ENCODE measurements at places on chromosomes 5 and 9. TPM values are rescaled to one million over a fixed set of nuclear protein-coding genes. Genes with fewer than 3 reads are reported as not detected.

- no peak for DNase-seq
These were observed at the start of gene ENTPD2 for GRCh38 chr9:137053944-137054931. TSS of gene ENTPD2 (minus strand) at chr9:137054061. CDS start at chr9:137053997, 64 bp downstream.

DNA sequence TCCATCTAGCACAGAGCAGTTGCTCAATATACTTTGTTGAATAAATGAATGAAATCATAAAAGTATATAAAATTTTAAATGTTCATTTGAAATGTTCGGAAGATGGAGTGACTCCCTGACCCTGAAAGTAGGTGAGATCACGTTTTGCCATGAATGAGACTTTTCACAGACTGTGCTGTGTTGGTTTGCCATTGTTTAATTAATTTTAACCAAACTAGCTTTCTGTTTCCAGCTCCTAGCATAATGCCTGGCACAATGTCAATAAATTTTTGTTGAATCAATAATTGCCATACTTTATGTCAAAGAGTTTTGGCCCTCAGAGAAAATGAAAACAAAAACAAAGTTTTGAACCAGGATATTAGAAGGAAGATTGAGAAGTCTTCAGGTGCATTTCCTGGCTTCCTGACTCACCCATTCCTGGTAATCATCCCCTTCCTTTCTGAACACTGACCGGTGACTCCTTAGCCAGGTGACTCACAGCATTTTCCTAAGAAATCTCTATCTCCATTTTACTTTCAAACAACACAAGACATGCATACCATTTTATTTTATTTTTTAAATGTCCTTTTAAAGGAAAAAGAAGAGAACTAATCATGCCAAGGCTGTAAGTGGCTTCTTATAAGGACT is 15.1 kb downstream of the SLC28A3 start:
- peak; percentile 84 for DNase-seq

DNA sequence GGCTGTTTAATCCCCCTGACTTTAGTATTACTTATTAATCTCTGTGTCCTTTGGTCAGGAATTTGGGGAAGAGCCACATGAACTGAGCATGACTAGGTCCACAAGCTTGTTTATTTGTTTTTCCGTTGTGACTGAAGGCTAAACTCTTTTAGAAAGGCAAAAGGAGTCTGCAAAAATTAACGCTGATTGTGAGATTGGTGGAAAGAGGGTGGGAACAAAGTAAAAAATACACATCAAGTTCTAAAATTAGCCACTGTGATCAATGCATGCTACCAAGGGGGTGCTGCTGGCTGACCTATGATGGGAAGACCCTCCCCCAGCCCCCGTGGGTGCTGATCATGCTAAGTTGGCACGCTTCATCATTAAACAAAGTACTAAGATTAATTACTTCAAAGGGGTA is 356.8 kb downstream of the ADGRV1 start:
- DNase-seq, result no peak

GRCh38 chr5:141100243-141100805 is at the start of gene PCDHB3:
TSS of gene PCDHB3 (plus strand) at chr5:141100473. CDS start at chr5:141100650, 177 bp downstream.
- peak; percentile 87 for DNase-seq

GRCh38 chr5:149036970-149037369 is 25.9 kb downstream of the SH3TC2 start:
- no peak for DNase-seq

FOXD4 gene
- total RNA-seq, result 0.05 TPM

NMUR2 gene
- total RNA-seq, result not detected

TAF11L8 gene
- total RNA-seq, result not detected

Measured in M059J (cell line).